Posterior vena cava (tissue), 2 donors: ENCODE measurements at places on chromosomes 1 and 21. TPM values are rescaled to one million over a fixed set of nuclear protein-coding genes. Genes with fewer than 3 reads are reported as not detected.

GRCh38 chr1:204520834-204521709 lies 4.9 kb downstream of the MDM4 start:
- no peak for DNase-seq

DNA sequence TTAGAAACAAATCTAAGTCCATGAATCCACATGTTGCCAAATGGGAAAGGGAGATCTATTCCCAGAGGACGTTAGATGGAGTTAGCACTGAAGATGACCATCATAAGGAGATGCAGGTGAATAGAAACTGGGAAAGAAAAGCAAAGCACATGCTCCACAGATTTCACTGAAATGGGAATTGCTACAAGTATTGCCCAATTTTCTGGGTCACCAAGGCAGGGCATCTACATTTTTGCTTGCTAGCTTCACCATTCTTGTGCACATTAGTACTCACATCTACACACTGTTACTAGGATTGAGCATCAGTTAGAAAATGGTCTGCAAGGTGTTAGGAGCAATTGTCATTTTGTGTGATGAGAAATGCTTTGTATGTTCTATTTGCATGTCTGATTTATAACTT lies 99.1 kb downstream of the JAK1 start:
- DNase-seq: no peak

The TRIM46 gene
- 2.1 TPM for total RNA-seq

- peak; percentile 77 for DNase-seq
Observed at GRCh38 chr1:86156566-86157455, at the start of gene COL24A1. Gene COL24A1, minus strand, starts transcription at chr1:86156772. Its CDS starts 376 bp downstream, at chr1:86156396.

The FBXO2 gene
- total RNA-seq: 1.9 TPM

- DNase-seq: no peak
Observed at GRCh38 chr1:99726818-99727217, 39.6 kb downstream of the FRRS1 start.

DNA sequence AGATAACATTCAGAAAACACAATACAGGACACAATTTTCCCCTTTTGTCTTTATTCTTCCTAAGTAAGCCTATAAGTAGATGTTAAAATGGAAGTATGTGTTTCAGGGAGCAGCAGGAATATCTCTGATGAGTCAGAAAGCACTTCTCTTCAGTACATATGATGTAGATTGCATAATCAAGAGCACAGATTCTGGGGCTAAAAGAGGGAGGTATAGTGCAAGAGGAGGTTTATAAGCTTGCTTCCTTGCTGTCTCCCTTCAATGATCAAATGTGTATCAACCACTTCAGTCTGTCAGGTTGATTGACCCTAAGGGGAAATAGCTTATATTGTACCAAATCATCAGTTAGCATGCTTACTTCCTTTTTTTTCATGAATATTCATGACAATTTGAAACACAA lies 822.8 kb downstream of the BRINP3 start:
- DNase-seq: no peak

GRCh38 chr1:80827666-80828065 lies 973.1 kb upstream of the ADGRL2 start:
- no peak for DNase-seq

- DNase-seq: no peak
Observed at GRCh38 chr1:204292740-204293139, 67.0 kb downstream of the PLEKHA6 start.

DNA sequence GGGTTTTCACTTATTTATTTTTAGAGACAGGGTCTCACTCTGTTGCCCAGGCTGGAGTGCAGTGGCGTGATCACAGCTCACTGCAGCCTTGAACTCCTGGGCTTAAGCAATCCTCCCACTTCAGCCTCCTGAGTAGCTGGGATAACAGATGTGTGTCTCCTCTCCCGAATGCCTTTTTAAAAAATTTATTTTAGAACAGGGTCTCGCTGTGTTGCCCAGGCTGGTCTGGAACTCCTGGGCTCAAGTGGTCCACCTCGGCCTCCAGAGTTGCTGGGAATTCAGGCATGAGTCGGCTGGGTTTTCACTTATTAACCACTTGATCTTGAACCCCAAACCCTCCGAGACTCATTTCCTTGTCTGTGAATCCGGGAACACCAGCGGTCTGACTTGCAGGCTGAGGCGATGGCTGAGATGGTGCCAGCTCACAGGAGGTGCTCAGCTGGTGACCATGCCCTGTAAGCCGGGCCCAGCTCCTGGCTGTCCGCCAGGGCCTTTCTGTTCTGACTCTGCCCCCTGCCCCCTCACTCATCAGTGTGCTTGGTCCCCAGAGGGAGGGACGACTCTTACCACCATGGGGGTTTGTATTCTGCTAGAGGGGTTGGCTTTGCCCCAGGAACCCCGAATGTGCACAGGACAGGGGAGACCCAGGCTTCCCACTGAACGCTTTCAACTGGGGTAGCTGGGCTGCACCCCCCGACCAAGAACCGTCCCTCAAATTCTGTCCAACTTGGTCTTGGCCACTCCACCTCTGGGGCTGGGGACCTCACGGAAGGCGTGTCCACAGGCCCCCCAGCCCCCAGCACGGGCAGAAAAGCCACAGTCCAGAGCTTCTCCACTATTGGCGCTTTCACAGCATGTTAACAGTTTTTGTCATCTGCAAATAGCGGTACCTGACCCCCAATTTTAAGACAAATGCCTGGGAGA lies 22.5 kb downstream of the MMEL1 start:
- DNase-seq: peak; percentile 78

DNA sequence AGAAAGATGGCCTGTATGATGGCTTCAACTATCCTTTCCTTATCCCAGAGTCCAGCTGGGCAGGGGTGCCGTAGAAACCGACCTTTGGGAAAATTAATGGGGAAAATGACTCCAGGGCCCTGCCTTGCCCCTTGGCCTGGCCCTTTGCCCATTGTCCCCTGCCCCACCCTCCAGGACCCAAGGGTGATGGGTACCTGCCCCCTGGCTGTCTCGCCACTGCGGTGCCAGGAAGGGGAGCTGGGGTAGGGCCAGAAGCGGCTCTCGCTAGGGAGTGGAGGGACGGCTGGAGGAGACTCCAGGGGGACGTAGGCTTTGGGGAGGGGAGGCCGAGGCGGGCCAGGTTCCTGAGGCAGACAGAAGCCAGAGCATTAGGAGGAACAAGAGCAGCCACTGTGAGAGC lies 29.1 kb upstream of the GOLT1A start:
- DNase-seq: peak; percentile 71

DNA sequence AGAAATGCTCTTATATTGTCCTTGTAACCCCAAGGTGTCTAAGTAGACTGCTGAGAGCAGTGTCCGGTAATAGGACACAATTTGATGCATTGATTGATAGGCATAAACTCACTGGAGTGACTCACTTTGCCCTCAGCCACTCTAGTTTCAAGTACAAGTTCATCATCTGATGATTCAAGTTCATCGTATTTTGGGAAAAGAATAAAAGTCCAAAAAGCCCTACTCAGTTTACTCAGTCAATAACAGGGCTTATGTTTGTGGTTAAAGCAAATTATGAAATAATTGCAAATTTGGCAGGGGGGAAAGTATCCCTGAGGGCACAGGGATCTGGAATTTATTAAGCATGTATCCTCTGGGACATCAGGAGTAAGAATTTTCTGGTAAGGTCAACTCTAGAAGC lies 7.6 kb upstream of the ATF3 start:
- no peak for DNase-seq

The PLOD1 gene
- 70.0 TPM for total RNA-seq

DNA sequence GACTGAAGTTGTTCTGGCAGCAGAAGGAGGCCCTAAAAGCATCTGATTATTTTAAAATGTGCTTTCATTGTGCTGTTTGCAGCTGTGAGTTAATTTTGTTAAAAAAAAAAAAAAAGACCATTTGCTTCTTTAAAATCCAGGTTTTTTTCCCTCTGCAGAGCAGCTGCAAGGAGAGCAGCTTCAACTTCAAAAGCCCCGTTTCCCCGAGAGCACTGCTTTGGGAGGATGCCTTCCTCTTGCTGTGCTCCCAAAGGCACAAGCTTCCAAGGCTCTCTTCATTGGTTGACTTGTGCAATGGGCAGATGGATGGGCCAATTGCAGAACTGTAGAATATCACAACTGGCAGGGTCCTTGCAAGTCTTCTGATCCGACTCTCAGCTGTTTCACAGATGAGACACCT lies 459.2 kb upstream of the PKN2 start:
- no peak for DNase-seq

DNA sequence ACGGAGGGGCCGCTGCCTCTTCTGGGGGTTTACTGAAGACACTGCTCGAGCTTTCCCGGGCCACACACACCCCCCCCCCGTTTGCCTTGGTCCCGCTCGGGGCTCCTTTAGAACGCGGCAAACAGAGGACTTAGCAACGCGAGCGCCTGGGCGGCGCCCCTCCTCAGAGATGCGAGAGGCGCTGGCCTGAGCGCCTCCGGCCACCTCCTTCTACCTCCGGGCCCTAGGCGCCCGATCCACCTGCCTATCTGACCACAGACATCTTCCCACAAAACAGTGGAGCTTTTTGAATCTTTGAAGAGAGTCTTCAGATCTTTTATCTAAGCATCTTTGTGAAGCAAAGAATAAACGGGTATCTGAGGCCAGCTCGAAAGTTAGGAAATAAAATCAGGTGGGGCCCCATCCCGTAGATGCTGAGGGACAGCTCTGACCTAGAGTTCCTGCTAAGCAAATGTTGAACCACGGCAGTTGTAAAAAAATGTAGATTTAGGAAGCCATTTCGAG lies 436 bp upstream of the TTLL7 start:
- peak; percentile 92 for DNase-seq

GRCh38 chr21:28893687-28894086 lies 99.0 kb downstream of the LTN1 start:
- DNase-seq: no peak

DNA sequence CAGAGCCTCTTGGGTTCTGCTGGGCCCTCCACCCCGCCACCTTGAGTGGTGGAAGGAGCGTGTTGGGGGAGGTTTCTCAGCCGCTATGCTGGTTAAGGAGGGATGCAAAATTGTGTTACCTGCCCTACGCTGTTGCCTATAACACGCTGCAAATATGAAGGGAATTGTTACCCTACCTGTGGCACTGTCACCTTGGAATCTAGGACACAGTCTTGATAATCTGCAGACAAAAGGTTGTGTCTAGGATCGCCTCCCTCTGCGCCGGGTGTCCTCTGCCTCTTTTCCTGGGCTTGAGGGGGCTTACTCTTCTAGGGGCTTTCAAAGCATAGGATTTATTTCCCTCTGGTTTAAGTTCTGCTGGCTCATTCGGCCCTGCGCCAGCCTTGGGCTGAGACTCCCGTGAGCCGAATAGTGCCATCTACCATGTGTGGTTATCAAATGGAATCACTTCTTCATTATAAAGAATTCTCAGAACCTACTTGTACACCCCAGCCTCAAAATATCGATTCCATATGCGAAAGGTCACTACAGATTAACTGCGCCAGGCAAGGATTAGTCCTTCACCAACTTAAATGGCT lies 697 bp downstream of the SLC22A15 start:
- peak; percentile 78 for DNase-seq

DNA sequence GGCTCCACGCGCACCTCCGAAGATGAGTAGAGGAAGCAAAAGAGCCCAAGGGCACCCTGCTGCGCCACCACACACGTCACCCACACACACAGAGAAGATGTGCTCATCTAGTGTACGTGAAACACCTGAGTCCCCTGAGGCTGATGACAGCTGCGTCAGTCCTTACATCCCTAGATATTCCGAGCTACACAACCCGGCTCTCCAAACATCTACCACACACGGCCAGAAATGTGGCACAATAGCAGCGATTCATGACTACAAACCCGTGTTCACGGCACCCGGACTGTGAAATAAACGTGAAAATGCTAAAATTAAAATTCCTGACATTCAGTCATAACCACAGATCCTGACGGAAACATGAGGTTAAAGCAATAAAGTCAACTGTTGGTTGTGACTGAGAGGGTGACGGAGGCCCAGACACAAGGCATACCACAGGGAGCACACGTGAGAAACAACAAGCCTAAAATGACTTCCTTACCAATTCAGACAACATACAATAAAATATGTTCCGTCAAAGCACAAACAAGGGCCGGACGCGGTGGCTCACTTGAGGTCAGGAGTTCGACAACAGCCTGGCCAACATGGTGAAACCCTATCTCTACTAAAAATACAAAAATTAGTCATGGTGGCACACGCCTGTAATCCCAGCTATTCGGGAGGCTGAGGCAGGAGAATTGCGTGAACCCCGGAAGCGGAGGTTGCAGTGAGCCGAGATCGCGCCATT lies 7.3 kb downstream of the SSU72 start:
- no peak for DNase-seq

The ZNF362 gene
- 37.0 TPM for total RNA-seq

- peak; percentile 96 for DNase-seq
Observed at GRCh38 chr1:116485071-116485735, 85.6 kb downstream of the CD58 start.

GRCh38 chr1:869499-870244 lies 54.1 kb upstream of the SAMD11 start:
- peak; percentile 92 for DNase-seq

The PTPN22 gene
- total RNA-seq: 4.6 TPM

DNA sequence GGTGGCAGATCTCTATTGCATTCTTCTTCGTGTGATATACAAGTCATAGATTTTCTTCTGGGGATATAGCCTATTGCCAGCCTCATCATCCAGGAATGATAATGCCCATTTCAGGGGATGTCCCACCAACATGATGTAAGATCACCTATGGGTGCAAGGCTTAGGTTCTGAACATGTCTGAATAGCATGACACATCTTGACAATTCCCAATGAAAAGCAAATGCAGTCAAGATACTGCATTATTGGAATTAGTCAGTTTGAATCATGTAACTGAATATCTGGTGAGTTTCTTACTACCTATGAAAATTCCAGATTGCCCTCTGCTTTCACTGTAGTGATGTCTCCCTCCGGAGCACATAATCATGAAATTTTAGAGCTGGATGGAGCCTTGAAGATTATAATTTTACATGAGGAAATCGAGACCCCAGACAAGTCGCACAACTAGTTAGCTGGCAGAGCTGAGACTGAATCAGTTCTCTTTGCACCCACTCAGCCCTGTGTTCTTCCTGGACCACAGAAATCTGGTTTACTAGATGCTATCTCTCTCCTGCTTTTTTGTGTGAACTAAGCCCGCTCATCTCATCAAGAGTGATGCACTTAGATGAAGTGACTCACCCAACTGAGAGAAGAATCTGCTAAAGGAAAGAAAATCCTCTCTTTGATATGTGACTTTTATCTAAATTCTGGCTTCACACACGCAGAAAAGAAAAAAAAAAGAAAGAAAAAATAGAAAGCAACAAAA lies 65.0 kb downstream of the WDR64 start:
- DNase-seq: no peak

GRCh38 chr1:37267111-37267835 lies 207.1 kb upstream of the ZC3H12A start:
- DNase-seq: no peak

- DNase-seq: no peak
Observed at GRCh38 chr1:209430821-209431259, 152.7 kb upstream of the CAMK1G start.

The NR5A2 gene
- total RNA-seq: 0.95 TPM

GRCh38 chr1:116147114-116147510 lies 35.9 kb downstream of the MAB21L3 start:
- no peak for DNase-seq
